Erythroblast (primary cell): ENCODE measurements at places on chromosomes 5 and 9.

DNA sequence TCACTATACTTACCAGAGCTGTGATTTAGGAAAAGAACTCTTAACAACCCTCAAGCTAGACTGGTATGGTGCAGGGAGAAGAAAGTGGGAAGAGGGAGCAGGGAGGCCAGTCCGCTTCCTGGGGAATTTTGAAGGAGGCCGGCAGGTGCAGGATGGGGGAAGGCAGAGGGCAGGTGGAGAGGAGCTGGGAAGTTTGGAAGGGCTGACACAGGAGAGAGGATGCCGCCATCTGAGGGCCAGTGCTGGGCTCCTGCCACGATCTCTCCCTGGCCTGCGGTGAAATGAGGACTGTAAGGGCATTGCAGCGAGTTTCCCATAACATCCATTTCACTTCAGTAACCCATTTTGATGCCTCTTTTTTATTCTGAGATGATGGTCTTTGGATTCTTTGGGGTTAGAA, 8.9 kb downstream of the DAB2IP start:
- no peak for DNase-seq

DNA sequence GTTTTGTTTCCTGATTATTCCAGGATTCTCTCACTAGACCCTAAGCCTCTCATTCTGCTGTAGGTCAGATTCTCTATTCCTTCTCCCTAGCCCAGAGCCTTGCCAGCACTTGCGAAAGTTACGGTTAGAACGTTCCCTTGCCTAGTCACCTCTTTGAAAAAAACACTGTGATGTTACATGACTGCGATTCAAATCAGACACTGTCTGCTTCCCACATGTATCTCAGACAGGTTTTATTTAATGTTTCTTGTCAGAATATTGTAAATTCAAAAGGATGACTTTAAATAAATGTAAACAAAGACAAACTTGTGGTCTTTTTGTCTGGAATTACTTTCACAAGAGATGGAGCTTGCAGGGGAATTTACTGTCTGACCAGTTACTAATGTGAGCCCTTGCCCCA, 116.5 kb upstream of the OTULINL start:
- DNase-seq = no peak

DNA sequence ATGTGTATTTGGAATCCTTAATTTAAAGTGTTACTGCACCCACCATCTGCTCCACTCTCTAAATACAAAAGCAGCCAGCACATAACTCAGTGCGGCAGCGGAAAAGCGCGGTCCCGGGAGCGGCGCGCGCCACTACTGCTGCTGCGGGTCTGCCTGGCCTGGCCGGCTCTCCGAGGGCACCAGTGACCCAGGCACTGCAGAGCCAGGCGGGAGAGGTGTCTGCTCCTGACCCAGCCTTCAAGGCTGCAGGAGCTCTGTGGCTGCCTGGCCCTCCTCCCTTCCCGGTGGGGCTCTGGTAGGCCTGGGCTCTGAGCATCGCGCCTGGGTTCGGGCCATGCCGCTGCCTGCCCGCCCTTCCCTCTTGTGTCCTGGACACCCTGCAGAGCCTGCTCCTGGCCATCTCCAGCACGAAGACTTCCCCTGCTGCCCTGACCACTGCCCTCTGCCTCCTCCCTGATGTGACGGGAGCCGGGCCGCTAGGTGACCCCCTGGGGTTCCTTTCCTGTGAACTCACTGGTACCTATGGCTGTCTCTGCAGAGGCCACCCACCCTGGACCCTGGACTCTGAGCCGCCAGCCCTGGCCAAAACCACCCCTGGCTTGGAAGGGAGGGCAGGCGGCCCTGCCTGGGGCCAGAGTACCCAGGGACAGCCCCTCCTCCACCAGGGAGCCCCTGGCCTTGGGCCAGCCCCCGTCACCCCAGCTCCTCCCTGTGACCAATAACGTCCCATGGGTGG, 32.8 kb upstream of the UBAC1 start:
- DNase-seq = no peak

GRCh38 chr5:36949593-36949992, 73.0 kb downstream of the NIPBL start:
- no peak for DNase-seq

GRCh38 chr9:87211669-87212068, 264.4 kb upstream of the GAS1 start:
- DNase-seq = peak; percentile 19

DNA sequence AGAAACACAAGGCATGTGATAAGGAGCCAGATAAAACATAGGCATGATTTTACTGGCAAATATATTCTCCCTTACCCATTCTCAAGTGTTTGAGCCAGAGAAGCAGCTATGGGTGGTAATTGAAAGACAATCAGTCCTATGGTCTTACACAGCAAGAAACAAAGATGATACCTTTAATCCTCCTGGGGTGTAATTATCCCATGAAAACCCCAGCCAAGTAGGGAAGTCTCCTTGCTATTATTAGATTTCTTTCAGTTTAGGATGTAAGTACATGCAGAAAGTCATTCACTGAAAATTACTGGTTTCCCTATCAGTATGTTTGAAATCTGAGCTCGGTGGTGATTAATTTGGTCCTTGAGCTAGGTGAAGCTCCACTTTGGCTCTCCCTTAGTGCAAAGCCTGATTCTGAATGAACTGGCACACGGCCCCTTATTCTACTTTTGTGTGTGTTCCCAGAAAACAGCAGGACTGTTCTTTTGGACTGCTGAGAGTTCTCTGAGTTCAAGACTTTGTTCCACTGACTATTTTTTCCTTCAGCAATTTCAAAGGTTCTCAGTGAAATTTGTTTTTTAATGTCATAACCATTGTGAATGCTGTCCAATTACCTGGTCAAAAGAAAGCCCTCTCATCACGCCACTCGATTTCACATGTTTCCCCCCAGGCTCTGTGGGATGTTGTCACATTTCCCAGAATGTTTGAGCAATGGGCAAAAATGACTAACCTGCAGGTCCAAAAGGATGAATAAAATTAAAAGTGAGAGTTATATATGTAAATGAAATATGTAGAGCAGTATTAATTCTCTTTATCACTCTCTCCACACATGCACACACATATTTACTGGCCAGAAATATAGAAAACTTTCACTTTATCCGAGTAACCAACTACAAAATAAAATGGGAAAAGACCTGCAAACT, 343.0 kb downstream of the RAB3C start:
- no peak for DNase-seq
